Dermis blood vessel endothelial cell (primary cell): ENCODE measurements at places on chromosomes 3 and 15. TPM values are rescaled to one million over a fixed set of nuclear protein-coding genes. Genes with fewer than 3 reads are reported as not detected.

GRCh38 chr15:85421116-85421925 is 40.9 kb downstream of the AKAP13 start:
- DNase-seq, result peak; percentile 43

DNA sequence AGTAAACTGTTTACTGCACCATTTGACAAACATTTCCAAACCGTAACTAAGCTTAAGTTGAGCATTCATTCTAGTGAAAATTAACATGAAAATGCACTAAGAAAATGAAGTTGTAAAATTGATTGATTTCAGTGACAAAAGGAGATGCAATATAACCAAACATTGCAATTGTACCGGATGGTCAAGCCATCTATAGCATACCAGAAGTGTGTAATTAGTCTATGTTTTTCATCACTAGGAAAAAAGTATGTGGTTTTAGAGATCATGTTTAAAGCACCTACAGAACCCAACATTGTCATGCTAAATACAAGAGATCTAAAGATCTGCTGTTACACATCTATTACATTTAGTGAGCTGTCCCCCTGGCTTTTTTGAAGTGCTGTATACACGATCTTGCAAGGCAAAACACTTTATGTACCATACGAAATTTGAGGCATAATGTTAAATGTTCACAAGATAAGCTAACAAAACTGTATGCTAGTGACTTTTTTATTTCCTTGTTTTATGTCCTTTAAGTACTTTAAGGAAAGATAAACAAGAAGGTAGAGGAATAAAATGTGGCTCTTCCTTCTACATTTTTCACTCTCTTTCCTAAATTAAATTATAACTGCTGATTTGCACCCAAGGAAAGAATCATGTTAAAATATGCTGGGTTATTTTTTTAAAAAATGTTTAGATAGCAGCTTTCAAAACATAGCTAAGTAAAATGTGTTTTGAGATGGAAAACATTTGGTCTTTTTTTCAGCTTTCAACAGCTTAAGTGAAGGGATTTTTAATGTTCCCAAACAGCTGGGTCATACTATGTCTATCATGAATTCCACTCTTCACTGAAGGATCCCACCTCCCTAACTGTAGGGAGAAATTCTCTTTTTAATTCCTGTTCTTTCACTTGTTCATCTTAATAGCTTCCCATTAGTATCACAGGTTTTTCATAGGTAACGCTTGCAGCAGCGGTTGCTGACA is 498.0 kb downstream of the MECOM start:
- DNase-seq, result no peak

GRCh38 chr15:40843885-40844695 is at the start of gene SPINT1:
SPINT1 (plus strand) TSS chr15:40844048; CDS start chr15:40844555, 507 bp downstream.
- DNase-seq, result peak; percentile 13

- DNase-seq, result no peak
These were observed 20.7 kb downstream of the HAPLN3 start for GRCh38 chr15:88874684-88875083.

DNA sequence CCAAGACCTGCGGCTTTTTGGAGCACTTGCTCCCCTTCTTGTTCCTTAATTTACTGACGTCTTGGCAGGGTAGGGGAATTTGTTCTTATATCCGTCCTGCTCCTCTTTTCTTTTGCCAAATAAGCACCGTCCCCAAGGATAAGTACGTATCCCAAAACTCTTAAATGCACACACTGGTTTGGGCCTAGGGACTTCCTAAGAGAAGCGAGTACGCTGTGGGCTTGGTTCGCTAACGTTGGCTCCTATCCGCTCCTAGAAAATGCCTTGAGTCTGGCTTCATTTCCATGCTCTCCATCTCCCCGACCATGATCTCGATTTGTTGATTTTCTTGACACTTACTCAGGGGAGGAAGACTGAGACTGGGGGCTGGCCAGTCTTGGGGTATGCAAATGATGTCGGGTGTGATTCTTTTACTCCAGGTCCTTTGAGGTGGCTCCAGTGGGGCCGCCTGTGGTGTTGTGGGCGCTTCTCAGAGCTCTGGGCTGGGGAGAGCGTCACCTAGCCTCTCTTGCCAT is 1.3 kb downstream of the MYRIP start:
- peak; percentile 44 for DNase-seq

DNA sequence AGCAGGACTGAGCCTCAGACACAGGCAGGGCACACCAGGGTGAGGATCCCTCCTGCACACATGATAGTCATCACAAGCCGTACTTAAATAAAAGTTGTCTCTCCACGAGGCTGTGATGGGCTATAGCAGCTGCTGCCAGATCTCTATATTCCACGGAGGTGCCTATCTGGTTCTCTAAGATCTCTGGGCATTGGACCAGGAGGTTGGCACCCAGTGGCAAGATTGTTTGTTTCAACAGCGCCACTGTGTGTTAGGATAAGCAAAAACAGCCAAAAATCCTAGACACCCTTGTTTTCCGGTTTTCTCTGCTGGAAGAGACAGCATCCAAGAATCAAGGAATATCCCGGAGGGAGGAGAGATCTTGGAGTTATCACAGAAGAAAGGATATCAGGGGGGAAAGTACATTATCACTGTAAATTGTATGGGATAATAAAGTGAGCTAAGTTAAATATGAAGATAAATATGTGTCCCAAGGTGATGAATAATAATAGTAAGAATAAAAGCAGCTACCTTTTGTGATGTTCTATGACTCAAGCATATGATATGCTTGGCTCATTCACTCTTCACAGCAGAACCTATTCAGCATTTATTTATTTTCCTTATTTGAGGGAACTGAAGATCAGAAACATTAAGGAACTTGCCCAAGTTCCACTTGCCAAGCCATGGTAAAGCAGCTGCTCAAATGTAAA is 90.6 kb upstream of the AKAP13 start:
- peak; percentile 68 for DNase-seq

Gene CKMT1A
- total RNA-seq, result not detected in 2 replicates

Gene MCF2L2
- 0.34 and 0.84 TPM in 2 replicates for total RNA-seq

Gene PLD1
- total RNA-seq, result 66.2 and 88.7 TPM in 2 replicates
